Osteocyte (in vitro differentiated cells): ENCODE measurements at places on chromosomes 11 and 22.

DNA sequence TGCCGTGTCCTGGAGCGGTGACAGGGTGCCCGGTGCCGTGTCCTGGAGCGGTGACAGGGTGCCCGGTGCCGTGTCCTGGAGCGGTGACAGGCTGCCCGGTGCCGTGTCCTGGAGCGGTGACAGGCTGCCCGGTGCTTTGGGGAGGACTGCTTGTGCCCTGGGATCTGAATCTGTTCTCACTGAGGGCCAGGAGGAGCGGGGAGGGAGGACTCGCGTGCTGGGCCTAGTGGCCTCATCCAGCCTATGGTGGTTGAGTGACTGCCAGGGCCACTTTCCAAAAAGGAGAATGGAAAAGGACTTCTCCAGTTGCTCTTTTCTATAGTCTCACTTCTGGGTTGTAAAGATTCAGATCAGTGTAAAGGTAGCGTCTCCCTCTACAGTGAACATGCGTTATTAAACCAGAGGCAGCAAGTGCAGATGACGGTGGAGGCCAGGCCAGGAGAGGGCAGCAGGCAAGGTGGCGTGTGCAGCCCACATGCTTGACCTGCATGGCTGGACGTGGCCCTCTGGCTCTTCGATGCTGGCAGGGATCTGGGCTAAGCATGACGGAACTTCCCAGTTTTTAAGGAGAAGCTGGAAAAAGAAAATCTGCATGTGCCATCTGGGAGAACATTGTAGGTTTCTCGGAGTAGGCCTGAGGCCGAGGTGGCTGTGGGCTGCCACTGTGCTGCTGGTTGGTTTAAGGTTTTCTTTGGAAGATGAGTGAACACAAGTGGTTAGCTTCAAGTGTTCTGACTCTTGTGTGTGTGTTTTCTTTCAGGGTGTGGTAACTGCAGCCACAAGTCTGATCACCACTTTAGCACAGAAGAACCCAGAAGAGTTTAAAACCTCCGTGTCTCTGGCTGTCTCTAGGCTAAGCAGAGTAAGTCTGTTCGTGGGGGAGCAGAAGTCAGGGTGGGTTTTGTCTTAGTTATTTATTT lies 55.0 kb downstream of the AP2A2 start:
- DNase-seq = no peak

GRCh38 chr11:70315716-70316115 lies 45.2 kb downstream of the PPFIA1 start:
- no peak for DNase-seq

DNA sequence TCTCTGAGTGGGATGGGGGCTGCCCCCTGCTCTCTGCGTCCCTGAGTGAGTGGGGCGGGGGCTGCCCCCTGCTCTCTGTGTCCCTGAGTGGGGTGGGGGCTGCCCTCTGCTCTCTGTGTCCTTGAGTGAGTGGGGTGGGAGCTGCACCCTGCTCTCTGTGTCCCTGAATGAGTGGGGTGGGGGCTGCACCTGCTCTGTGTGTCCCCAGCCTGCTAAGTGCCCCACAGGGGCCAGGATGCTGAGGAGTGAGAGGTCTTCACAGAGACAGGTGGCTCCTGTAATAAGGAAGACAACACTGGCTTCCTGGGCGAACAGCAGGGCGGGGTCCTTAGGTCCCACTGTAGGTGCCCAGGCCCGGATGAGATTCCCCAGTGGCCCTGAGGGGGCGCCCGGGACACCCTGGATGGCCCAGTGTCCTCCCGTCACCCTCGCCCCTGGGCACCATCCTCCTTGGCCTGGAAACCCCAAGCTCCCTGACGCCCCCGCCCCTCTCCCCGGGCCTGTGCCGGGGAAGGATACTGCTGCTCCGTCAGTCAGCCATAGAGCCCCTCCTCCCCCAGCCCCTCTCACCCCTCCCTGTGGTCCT lies 3.8 kb upstream of the CCDC188 start:
- no peak for DNase-seq

GRCh38 chr11:19656140-19656541 lies 56.5 kb upstream of the NAV2 start:
- DNase-seq = no peak
